ENCODE measurements at places on chromosomes 1 and 21.

- no peak for DNase-seq
Observed at GRCh38 chr1:56975446-56975845, 9.6 kb upstream of the C8B start.

DNA sequence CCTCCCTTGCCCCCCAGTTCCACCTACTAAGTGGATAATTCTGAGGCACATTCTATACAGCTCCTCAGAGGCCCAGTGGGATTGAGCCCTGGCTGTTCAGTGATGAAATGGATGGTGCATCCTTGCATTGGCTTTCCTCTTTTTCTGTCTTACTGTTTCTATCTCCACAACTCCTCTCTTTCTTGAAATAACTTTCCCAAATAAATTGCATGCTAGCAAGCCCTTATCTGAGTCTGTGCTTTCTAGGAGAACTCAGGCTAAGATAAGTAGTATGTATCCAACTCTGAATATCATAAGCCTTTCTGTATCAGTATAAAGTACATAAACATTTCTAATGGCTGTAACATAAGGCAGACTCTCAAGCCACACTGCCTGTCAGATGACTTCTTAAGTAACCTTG is 603.8 kb upstream of the USP24 start:
- no peak for DNase-seq

GRCh38 chr21:32712043-32712442 is 15.8 kb downstream of the SYNJ1 start:
- DNase-seq = no peak

- no peak for DNase-seq
Observed at GRCh38 chr1:27886353-27886679, 14.0 kb downstream of the THEMIS2 start.

DNA sequence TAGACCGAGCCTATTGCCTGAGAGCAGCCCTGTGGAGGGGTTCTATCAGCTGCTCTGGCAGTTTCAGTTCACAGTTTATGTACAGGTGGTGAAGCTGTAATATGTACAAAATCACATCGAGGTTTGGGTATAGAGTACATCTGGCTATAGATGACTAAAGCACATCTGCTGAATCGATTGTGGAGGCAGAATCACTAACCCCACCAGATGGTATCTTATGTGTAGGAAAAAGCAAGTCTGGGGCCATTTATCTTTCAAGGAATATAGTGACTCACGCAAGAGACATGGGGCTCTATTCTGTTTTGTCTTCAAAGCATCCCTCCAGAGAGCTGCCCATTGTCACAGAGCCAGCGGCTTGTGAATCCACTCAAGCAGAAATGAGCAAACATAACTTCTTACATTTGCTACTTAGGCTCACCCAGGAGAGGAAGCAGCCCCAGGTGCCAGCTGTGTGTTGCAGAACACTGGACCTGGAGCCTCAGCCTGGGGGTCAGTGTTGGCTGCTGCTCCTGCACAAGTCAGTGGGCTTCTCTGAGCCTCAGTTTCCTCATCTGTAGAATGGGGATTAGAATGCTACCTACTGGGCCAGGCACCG is 21.3 kb downstream of the MIIP start:
- no peak for DNase-seq

- no peak for DNase-seq
Observed at GRCh38 chr21:15748586-15748985, 18.8 kb downstream of the USP25 start.

DNA sequence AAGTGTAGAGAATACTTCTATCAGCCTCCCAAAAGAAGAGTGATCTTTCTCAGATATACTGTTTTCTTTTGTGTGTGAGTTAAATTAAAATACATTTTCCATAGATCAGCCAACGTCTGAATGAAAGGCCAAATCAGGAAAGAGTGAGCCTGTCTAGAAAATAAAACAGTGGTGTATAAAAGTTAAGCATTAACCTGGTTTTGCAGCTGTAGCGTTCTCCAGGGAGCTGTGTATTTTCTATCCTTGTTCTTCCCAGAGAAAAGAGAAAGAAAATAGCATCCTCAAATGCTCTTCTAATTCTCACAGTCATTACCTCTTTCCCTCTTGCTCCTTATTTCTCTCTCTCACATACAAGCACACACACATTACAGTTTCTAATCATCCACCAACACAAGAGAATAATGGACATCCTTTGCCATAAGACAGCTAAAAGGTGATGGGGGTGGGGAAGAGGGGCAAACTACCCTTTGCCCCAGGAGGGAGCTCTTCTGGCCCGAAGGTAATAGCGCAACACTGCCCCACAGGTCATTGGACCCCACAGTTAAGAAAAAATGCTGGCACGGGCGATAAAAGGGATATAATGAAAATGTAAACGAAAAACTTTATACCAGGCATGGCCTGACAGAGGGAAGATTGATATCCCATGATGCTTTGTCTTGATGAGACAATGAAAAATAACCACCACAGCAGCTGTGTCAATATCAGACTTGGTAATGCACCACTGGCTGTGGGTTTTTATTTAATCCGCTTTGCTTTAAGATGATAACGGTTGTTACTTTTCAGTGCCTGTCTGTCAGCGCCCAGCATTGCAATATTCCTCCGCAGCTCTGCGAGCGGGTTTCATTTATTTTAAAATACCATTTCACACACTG is 150.3 kb downstream of the NUF2 start:
- DNase-seq = no peak

GRCh38 chr1:2212532-2213491 is 15.3 kb upstream of the SKI start:
- peak; percentile 97 for DNase-seq

DNA sequence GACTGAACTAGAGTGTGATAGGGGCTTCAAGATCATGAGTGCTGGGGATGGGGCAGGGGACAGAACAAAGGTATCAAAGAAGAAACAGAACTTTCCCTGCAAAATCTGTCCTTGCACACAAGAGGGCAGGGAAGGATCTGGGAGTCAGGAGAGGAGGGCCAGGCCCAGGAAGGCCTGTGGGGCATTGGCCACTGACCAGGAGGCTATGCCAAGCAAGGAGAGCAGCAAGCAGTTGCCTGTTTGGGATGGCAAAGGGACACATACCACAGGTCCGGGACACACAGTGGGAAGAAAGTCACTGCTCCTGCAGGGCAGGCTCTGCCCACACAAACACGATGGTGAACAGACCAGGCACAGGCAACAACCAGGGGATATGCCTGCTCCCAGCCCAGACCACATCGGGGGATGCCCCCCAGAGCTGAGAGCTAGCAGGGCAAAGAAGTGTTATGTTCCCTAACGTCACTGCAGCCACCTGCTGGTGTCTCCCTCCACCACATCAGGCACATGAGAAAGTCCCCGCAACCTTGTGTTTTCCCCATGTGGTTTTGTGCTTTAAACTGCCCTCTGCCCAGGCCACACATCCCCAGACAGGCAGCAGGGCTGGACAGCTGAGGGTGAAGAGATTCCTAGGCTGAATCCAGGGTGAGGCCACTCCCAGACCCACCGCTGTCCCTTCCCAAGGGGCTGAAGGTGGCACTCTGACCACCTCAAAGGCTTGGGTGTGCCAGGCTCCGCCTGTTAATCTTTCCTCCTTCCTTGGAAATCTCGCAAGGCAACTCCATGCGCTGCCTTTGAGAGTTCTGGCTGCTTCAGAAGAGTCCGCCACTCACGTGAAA is 53.6 kb downstream of the KIF21B start:
- DNase-seq = no peak

DNA sequence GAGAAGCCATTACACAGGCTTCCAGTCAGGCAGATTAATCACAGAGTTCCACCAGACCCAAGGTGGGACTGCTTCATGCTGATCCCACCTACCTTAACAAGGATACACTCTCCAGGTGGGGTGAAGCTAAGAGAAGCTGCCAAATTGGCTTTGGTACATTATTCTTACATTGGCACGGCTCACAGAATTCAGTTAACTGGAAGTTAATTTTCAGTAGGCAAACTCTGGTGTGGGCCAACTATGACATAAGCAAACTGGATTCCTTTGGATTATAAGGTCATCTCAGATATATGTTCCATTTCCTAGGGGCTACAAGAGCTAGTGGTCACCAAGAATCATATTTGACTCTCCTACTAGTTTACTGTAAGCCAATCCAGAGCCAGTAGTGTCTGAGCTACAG is 448.8 kb upstream of the BEND5 start:
- DNase-seq = no peak

DNA sequence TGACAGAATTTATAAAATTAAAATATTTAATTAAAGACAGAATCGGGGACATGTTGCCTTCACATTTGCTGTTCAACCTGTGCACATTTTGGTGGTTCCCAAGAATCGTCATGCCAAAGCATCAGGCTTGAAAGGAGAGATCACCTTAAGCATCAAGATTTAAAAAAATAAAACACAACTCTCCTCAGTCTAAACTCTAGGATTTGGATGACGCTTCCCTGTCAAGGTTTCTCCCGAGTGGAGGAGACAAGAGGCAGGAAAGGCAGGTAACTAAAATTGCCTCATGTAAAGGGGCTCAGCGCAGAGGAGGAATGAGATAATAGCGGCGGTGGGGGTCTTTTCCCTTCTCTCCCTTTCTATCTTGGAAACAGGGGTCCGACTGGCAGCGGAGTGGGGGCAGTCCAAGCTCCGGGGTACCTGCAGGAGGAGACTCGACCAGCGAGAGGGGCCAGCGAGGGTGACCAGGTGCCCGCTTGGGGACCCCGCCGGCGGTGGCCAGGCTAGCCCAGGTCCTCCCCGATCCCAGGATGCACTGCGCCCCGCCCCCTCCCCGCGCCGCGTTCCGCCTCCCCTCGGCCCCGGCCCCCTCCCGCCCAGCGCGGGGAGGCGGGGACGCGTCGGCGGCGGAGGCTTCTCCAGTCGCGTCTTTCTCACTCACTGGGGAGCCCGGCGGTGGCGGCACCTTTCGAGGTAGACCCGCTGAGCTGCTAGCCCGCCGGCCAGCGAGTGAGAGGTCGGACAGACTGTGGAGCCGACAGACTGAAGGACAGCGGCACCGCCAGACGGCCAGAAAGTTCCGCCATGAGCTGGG is at the start of gene FNBP1L:
FNBP1L (plus strand) TSS at position 638 of the 811 bp plus-strand sequence; CDS start at position 802, 164 bp downstream.
- no peak for DNase-seq

- no peak for DNase-seq
Observed at GRCh38 chr1:171814692-171815091, 26.6 kb upstream of the DNM3 start.

DNA sequence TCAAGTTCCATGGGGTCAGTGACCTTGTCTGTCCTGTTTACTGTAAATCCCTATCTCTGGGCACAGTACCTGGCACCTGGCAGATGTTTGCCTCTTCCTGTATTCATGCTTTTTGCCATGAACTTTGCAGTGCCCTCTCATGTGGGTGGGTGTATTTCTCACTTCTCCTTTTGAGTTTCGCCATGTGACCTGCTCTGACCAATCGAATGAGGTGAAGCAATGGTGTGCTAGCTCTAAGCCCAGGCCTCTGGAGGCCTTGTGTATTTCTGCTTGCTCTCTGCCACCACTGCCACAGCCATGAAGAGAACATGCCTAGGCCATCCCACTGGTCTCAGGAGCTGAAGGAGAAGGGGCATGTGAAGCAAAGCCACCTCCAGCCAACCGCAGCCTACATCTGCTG is 185.5 kb upstream of the ZC3H12A start:
- DNase-seq = no peak

DNA sequence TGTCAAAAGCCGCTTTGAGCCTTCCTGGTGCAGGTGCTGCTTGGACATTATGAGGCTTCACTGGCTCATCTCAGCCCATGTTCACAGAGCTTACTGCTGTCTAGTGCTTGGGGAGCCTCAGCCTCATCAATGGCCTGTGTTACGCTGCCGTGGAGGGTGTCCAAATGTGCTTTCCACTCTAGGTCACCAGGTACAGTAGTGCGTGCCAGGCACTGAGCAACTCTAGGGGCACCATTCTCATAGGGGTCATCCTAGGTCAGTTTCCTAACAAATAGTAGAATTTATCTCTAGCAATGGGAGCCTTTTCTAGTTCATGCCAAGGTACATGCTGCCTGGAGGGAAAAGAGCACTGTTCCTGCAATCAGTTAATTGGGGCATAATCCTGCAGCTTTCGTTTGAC is 193.8 kb downstream of the DYRK1A start:
- no peak for DNase-seq

DNA sequence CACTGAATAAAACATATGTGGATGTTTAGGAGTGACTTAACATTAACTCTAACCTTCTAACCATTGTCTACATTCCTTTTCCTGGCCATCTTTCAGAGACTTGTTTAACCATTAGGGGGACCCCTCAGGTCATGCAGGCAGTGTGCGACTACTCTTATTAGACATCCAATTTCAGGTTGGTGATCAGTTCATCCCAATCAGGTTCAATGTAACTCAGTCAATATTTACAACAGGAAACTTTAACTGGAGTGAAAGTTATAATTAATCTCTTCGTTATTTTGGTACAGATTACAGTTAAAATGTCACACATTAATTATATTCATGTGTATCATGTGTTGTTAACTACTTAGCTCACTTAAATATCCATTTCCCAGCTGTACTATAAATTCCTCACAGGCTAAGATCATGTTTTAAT is 68.8 kb upstream of the RGS1 start:
- no peak for DNase-seq

GRCh38 chr1:113895961-113896360 is 8.6 kb upstream of the BCL2L15 start:
- DNase-seq = no peak

DNA sequence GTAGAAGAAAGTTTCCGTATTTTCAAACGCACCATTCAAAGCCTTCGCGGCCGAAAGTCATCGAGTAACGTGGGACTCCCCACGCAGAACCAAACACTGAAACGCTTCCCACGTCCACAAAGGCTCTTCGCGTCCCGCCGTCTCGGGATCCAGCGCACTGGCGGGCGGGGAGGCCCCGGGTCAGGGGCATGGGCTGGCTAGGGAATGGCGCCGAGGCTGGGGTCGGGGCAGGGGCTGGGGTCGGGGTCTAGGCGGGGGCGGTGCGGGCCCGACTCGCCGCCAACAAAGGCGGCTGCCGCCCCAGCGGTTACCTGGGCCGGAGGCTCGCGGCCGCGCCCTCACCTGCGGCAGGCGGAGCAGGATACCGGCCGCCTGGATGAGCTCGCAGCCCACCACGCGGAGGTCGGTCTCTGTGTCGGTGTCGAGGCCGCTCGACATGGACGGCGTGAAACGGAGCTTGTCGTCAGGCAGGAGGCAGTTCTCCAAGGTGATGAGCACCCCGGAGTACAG is 403 bp downstream of the CCNL2 start:
- no peak for DNase-seq

DNA sequence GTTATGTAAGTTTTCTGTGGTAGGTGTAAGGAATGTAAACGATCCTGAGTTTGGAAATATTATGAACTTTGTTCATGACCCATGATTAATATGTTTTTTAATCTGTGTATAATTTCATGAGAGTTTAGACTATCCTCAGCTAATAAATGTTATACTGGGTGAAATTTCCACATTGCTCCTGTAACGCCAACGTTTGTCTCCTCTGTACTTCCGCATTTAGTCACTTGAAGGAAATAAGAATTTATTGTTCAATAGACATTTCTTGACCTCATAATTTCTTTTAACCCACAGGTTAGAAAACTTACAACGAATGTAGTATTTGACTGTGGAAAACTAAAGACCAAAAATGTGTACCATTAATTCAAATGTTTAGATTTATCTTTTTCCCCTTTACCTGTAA is 876 bp downstream of the KCNJ15 start:
- DNase-seq = no peak

- no peak for DNase-seq
Observed at GRCh38 chr1:230821346-230821745, 47.0 kb downstream of the C1orf198 start.
